AG20443 (cell line): ENCODE measurements at places on chromosomes 12 and 14.

- no peak for DNase-seq
Measured at GRCh38 chr12:6459004-6459337, 7.1 kb downstream of the TAPBPL start.

DNA sequence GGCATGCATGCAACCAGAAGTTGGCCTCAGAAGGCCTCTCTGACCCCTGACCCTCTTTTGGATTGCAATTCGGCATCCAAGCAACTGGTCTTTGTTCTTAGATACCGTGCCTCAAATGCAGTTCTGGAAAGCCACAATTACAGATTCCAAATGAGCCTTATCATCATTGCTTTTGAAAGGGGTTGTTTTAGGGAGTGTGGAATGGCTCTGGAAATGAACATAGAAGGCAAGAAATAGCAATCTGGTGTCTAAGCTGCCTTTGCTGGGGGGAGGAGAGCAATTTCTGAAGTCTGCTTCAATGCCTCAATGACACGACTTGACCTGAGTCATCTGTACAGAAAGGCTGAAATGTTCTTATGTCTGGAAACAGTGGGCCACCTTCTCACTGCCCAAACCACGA is 250.1 kb downstream of the NUAK1 start:
- peak; percentile 30 for DNase-seq

DNA sequence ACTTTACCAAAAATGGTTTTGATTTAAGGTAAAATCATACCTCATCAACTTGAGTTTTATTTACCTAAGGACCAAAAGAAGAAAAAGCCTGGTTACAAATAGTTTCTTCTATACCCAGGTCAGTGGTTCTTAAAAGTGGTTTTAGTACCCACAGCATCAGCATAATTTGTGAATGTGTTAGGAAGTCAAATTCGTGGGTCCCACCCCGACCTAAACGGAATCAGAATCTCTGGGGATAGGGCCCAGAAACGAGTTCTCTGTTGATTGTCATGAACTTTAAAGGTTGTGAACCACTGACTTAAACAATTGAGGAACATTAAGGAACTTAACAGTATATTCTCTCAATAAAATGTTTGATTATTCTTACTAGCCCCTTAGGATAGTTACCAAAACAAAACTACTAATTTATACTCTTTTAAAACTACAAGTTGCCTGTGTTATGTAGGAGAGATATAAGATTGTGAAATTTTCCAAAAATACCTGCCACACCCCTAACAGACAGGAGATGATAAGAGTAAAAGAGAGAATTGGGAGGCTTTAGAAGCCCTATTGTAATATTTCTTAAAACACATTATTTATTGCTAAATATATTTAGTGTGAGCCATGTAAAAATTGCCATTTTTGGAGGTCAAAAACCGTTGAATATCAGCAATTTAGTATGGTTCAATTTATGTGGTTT is 669 bp upstream of the SLC25A21 start:
- no peak for DNase-seq

DNA sequence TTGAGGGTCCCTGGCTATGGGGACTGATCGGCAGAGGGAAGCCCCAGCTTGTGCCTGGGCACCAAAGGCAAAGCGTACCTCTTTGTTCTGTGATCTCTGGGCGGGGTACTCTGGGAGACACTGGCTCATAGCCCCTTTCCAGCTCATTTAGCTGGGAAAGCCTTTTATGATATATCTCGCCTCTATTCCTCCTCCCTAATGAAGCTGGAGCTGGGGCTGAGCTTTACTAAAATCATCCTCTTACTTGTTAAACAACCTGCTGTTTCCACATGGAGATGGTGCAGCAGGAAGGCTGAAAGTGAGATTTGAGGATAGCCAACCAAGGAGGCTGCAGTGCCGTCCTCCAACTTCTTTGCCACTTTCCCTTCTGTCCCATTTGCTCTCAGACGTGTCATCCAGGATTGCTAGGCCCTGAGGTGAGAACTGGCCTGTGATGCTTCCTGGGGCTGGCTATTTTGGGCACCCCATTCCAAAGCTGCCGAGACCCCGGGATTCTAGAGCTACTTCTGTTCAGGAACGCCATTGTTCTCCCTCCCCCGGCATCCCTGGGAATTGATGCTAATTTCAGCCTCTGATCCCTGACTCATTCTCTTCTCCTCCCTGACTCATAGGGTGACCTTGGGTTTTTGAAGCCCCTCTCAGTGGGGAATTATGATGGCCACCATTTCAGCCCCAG is 16.0 kb downstream of the PDE1B start:
- no peak for DNase-seq

DNA sequence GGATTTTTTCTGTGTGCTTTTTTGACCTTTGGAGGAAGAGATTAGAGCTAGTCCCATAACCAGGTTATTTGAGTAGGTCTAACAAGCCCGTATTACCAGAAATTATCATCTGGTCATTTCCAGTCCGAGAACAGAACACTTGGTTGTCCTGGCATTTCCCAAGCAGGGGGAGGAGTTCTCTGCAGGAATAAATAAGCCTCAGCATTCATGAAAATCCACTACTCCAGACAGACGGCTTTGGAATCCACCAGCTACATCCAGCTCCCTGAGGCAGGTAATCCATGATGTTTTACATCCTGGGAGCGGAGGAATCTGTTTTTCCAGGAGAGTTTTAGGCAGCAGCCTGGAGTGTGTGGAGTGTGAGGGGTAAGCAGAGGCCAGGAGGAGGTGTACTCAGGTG is at the start of gene SERPINA3:
Gene SERPINA3, plus strand, starts transcription at position 218 of the 400 bp plus-strand sequence. CDS start 2,051 bp downstream, outside the sequence.
- DNase-seq = no peak

GRCh38 chr12:107328442-107329133 is 235.2 kb upstream of the CRY1 start:
- no peak for DNase-seq

DNA sequence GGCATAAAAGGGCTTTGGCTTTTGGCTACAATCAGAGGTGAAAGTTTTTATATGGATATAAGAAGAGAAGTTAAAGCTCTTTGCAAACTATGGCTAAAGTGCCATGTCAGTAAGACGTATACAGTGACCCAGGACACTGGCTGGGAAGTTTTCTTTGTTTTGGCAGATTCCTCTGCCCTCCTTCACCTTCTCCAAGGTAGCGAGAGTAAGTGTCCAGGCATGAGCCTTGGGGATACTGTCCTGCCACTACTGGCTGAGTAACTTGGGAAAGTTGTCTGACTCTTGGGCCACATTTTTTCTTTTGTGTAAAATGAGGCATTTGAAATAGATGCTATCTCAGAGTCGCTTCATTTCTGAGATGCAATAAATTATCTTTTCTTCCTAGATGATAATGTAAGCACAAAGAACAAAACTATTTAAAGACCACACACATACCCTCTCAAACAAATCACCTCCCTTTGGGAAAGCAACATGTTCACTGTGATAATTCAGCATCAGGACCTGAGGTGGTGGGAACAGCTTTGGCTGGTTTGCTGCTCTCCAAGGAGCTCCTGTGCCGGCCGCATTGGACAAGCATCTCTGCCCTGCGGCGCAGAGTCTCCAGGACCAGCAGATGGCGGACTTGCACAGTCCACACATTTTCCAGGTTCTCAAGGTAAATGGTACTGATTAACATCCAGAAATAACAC is 106.3 kb downstream of the PTCSC3 start:
- peak; percentile 81 for DNase-seq

DNA sequence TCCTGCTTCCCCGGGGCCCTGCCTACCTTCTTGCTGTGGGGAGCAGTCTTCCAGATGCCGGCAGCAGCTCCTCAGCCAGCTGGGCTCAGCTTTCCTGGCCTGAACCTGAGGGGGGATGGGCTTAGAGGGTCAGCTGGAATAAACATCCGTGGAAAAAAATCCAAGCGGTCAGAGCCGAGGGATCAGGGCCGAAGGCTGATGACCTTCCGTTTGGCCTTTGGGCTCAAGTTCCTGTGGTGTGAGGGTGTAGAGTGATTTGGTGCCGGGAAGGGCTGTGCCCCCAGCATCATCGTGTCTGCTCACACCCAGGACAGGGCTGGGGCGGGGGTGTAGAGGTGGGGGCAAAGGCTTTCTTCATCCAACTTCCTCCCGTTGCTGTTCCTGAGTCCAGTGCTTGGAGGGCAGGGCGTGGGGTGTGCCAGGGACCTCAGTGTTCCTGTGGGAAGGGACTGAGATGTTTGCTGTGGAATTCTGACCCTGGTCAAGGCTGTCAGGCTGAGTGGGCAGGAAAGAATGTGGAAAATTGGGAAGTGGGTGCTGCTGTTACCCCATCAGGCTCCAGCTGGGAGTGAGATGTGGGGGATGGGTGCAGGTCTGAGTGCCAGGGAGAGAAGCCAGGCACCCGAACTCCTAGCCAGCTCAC is 2.6 kb downstream of the SMIM41 start:
- peak; percentile 61 for DNase-seq

DNA sequence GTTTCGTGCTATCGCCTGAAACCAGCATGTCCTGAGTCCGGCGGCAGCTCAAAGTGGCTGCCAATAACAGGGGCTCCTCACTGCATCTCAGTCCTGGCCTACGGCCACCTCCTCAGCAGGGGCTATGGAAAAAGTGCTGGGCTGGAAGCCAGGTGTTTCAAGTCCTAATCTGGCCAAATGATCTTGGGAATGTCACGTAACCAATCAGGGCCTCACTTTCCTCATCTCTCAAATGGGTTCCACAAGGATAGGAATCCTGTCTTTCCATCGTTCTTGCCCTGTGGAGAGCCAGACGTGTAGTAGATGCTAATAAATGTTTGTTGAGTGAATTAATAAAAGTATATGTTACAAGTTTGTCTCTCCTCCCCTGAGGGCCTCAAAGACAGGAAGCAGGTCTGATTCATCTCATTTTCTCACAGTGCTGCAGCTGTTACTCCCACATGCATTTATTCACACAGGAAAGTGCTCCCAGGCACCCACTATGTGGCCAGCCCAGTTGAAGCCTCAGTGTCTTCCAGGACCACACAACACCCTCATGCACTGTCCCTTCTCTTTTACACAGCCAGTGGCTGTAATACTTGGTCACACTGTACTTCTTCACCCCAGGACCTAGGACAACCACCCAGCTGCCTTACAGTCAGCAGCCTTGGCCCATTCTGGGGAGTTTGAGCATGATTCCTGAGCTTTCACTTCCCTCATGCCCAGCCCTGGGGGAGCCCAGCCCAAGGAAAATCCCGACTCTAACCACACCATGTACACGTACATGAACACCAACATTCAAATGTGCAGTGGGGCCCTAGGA is 5.0 kb downstream of the CMKLR1 start:
- no peak for DNase-seq

GRCh38 chr14:40133463-40133862 is 701.2 kb upstream of the FBXO33 start:
- no peak for DNase-seq

- DNase-seq = no peak
Measured at GRCh38 chr12:3303410-3304136, 187.4 kb upstream of the PRMT8 start.

GRCh38 chr12:17361224-17361623 is 728.8 kb downstream of the RERGL start:
- no peak for DNase-seq
